ENCODE measurements at places on chromosomes 2 and 18. TPM values are rescaled to one million over a fixed set of nuclear protein-coding genes. Genes with fewer than 3 reads are reported as not detected.

LIMS3 gene
- 7.1 TPM for total RNA-seq

TRABD2A gene
- total RNA-seq: not detected

AQP12A gene
- total RNA-seq: not detected

ATP6V1C2 gene
- not detected for total RNA-seq

CFAP210 gene
- 0.87 TPM for total RNA-seq

CERKL gene
- not detected for total RNA-seq

ANTXR1 gene
- total RNA-seq: 54.5 TPM

OTOS gene
- not detected for total RNA-seq

SERPINB10 gene
- total RNA-seq: 0.22 TPM

TRIM43 gene
- not detected for total RNA-seq

RTP5 gene
- not detected for total RNA-seq

TFPI gene
- 110 TPM for total RNA-seq

ANKRD30BL gene
- total RNA-seq: not detected

LOXHD1 gene
- 0.21 TPM for total RNA-seq

KCNG3 gene
- total RNA-seq: 8.4 TPM

ERICH2 gene
- not detected for total RNA-seq

AGXT gene
- total RNA-seq: not detected

CYBRD1 gene
- total RNA-seq: 471 TPM
